ENCODE measurements at places on chromosomes 7 and 10.

DNA sequence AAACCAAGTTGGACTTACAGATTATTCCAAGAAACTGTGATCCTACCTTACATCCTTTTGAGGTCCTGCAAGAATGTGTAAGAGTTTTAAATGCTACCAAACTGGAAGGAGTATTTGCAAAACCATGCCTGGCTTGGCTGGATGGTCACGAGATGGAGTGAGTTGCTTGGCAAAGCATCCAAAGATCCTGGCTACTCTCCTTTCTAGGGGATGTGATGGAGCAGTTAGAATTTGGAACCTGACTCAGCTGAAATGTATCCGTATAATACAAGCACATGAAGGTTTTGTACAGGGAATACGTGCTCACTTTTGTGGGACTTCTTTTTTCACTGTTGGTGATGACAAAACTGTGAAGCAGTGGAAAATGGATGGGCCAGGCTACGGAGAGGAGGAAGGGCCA, 13.3 kb upstream of the SYPL1 start:
- DNase-seq, result no peak

- DNase-seq, result no peak
These were observed 128.1 kb downstream of the JMJD1C start for GRCh38 chr10:63337455-63338251.

- no peak for DNase-seq
These were observed 15.0 kb upstream of the INSIG1 start for GRCh38 chr7:155282671-155283070.

DNA sequence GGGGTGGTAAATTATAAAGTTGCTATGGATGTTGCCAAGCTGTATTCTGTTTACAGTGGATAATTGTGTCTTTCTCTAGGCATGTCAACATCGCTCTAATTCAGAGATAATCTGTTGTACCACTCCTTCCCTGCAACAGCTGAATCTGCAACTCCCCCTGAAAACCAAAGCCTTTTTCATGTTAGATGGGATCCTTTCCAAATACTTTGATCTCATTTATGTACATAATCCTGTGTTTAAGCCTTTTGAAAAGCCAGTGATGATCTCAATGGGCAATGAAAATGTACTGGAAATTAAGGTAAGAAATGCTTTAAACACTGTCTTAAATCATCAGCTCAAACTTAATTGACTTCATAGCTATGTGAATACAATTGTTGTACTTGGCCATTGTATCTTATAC, 91.0 kb downstream of the MET start:
- no peak for DNase-seq

DNA sequence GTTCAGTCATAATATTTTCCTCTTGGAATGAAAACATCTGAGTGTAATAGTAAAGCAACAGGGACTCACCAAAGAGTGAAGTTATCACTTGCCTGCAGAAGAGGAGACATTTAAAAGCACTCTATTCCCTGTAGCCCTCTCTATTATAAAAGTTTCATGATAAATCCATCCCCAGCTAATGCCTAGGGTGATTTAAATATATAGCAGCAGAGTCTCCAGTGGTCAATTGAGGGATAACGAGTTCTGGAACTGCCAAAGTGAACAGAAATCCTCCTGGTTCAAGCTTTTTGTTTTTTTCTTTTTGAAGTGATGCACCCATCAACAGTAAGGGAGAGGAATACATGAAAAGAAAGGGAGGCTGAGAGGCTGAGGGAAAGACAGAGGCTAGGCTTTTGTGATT, 87.3 kb downstream of the EVX1 start:
- peak; percentile 25 for DNase-seq

GRCh38 chr10:101258179-101258885, 29.1 kb upstream of the LBX1 start:
- DNase-seq, result peak; percentile 74

GRCh38 chr7:14717169-14717568, 185.4 kb downstream of the DGKB start:
- DNase-seq, result no peak

- DNase-seq, result no peak
These were observed 69.7 kb upstream of the EGR2 start for GRCh38 chr10:62885684-62886461.

- no peak for DNase-seq
These were observed 36.4 kb upstream of the MXI1 start for GRCh38 chr10:110171032-110171431.

GRCh38 chr7:135368416-135369186, 135.0 kb downstream of the STRA8 start:
- DNase-seq, result no peak

DNA sequence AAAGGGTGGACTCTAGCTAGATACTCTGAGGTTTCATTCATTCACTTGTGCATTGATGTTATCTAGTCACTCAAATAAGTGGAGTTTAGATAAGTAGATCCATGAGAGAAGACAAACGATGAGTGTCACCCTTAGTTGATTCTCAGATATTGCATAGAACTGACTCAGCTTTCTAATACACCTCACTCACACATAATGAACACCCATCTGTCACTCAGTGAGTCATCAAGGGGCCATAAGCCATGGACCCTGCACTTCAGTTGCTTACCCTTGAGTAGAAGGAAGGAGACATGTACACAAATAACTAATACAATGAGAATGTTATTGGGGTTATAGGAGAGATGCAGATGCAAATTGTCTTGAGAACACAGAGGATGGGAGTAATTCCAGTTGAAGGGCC, 163.8 kb downstream of the SORCS3 start:
- DNase-seq, result no peak

- DNase-seq, result no peak
These were observed 43.8 kb downstream of the ARL4A start for GRCh38 chr7:12731214-12731656.

GRCh38 chr7:65840446-65840845, 32.4 kb upstream of the VKORC1L1 start:
- no peak for DNase-seq

DNA sequence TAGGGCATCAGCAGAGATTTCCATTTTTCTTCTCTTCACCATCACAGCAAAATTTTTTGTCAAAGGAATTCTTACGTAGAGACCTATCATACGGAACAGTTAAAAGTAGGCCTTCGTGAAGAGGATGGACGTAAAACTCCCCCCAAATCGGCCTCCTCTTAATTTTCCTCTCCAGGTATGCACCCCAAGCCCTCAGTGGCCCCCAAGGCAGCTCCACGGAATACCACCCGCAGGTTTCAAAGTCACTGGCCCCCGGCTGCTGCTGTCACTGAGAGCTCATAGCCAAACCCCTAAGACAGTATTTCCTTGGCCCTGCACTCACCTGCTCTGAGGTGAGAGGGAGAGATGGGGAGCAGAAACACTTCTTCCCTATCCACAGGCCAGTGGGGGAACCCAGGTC, 8.8 kb downstream of the PODXL start:
- no peak for DNase-seq

GRCh38 chr10:97525683-97526110, 27.0 kb downstream of the UBTD1 start:
- DNase-seq, result no peak

- DNase-seq, result no peak
These were observed 259.9 kb downstream of the ZEB1 start for GRCh38 chr10:31578951-31579350.

GRCh38 chr10:14930610-14931009, 23.3 kb downstream of the DCLRE1C start:
- no peak for DNase-seq

DNA sequence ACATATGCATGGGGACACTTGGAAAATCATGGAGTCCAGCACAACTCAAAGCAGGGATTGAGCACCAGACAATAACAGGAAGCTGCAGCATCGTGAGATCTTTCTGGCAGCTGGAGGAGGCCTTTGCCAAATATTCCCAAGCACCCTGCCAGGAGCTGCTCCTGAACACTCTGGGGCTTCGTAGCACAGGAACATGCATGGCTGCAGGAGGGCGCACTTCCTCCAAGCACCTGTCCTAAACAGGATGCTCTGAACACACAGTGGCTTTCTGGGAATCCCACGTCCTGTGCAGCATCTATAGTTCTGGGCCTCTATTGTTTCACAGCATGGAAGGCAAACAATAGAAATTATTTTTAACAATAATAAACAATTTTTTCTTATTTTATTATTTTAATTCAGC, 4.1 kb downstream of the ABLIM1 start:
- DNase-seq, result no peak

GRCh38 chr10:28363376-28363775, 60.5 kb upstream of the MPP7 start:
- DNase-seq, result no peak

- DNase-seq, result no peak
These were observed 29.8 kb downstream of the DIP2C start for GRCh38 chr10:659688-660141.

GRCh38 chr10:77899080-77899477, 27.5 kb downstream of the DLG5 start:
- DNase-seq, result no peak

GRCh38 chr10:78473006-78473405, 439.3 kb downstream of the RPS24 start:
- no peak for DNase-seq

- DNase-seq, result no peak
These were observed 93.6 kb upstream of the IL6 start for GRCh38 chr7:22633286-22633953.

- DNase-seq, result no peak
These were observed 2.2 kb upstream of the GET4 start for GRCh38 chr7:874031-874749.

- DNase-seq, result no peak
These were observed 87.9 kb downstream of the KMT2E start for GRCh38 chr7:105101864-105102263.

DNA sequence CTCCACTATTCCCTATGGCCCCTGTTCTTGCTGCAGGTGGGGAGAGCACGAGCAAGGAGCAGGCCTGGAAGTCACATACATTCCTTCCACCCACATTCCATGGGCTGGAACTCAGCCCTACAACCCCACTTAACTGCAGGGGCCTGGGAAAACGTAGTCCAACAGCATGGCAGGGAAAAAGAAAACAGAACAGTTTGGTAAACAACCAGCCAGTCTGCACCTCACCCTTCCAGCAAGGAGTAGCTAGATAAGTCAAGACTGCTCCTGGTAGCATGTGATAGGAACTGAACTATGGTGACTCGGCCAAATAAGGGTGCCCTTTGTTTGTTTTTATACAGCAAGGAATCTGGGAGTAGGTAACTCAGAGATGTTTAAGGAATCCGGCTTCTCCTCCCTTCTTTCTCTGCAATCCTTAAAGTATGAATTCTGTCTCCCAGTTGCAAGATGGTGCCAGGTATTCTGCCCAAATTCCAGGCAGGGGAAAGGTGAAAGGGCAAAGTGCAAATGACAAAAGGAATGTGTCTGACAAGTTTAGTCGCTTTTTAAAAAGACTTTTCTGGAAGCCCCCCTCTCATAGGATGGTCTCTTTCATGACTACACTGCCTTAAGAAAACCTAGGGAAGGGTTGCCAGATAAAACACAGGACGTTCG, 311.7 kb upstream of the NEBL start:
- DNase-seq, result no peak

GRCh38 chr10:132833421-132834111, 47.6 kb upstream of the NKX6-2 start:
- no peak for DNase-seq

DNA sequence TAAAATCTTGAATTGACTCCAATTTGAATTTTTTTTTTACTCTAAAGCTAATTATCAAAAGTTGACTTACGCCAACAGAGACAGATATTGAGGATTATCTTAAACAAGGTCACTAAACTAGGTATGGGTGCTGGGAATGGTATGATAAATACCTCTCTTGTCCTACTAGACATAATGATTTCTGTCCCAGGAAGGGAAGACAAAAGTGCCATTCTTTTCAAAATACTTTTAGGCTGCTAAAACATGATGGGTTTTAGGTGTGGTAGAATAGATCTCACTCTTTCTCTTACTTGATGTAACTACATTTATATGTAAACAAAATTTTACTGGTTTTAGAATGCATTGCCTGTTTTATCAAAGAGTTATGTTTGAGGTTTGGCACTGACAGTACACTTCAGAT, 15.1 kb downstream of the TMEM60 start:
- no peak for DNase-seq

DNA sequence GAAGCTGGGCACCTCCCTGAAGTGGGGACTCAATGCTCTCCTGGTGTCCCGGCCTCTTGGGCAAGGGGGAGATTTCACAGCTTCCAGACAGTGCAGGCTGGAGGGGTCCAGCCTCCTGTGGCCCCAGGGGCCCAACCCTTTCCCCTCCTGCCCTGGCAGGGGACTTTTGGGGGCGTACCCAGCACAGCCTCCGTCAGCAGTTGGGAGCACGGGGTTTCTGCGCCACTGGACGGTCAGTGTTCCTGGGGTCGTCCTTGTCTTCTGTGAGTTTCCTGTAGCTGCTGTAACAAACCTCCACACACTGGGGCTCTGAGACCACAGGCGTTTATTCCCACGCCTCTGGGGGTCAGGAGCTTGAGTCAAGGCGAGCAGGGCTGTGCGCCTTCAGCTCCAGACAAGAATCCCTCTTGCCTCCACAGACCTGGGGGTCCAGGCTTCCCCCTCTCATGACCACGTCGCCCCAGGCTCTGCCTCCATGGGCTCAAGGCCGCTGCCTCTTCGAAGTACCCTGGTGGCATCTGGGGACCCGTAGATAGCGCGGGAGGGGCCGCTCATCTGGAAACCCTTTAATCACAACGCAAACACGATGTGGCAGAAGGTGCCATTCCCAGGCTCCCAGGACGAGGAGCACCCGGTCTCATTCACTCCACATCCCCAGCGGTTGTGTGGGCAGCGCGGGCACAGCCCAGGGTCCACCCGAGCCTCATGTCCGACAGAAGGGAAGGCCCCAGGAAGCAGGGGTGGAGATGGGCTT, 14.0 kb downstream of the PWWP2B start:
- DNase-seq, result no peak

DNA sequence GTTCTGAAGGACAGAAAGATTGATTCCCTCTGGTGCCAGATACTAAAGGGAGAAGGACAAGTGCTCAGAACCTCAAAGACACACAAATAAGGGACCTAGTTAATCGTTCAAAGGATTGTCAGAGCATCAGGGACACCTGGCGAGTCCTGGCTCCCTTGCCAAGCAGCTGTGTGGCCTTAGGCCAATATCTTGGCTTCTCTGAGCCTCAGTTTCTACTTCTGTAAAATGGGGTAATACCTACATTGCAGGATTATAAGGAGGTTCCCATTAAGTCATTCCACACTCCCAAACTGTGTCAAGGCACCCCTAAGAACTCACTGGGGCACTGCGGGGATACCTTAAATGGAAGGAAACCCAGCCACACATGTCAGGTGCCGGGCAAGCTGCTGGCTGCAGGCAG, 29.4 kb downstream of the DRGX start:
- no peak for DNase-seq

Data from HEK293T (cell line).